ENCODE measurements at places on chromosomes 3 and 15. TPM values are rescaled to one million over a fixed set of nuclear protein-coding genes. Genes with fewer than 3 reads are reported as not detected.

GRCh38 chr3:12369029-12369428, 80.2 kb downstream of the PPARG start:
- no peak for DNase-seq

DNA sequence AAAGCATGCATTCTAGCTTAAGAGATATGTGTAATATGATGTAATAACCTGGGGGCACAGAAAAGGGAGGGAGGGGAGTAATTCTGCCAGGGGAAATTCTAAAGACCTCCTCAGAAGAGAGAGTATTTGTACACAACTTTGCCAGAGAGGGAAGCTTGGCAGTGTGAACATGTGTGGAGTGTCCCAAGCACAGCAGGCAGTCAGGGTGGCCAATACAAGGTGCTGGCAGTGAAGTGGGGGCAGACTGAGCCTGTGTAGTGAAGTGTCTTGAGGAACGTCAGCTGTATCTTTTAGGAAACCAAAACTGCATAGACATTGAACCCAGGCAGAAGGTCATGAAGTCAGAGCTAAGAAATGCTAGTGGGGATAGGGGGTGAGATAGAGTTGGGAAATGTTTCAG, 29.7 kb upstream of the TMEM42 start:
- DNase-seq, result no peak

DNA sequence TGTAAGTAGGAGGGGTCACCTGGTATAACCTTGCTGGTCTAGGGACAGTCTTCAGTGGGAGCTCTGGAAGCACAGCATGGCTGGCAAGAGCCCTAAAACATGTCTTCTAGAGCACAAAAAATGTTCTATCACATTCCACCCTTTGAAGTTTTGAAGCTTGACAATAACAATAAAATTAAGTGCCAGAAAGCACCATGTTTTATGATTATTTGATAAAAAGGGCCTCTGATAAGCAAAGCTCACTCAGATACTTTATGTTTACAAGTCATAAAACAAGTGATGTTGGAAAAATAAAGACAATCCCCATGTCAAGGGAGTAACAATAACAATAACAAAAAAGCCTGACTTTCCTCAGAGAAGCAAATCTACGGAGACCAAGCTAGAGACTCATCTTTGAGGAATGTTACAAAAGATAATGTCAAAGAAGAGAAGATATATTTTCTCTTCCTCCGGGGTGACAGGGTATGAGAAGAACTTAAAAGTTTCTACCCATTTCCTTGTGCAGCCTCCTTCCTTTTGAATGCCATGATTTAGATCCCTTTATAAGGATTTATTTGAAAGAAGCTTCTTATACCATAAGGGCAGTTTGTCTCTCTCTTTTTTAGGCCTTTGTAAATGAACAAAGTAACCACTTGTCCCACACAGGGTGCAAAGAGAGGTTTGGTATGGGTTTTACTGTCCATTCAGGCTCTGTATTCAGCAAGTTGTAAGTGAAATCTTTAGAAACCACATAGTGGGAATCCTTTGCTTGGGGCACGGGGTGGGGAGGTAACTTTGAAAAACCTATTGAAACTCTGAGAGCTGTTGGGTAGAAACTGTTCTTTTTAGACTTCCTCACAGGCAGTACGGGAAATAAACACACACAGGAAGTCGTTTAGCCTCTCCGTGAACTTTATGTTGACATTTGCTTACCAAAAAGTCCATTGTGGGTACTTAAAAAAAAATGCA, 109.6 kb upstream of the RBMS3 start:
- DNase-seq, result no peak

ANKRD63 gene
- total RNA-seq, result not detected

SH3GL3 gene
- total RNA-seq, result 3.4 TPM

GRCh38 chr3:75380276-75380771, 283.8 kb upstream of the FRG2C start:
- DNase-seq, result no peak

ADGRG7 gene
- total RNA-seq, result not detected

LRRC34 gene
- total RNA-seq, result 0.98 TPM

ROBO2 gene
- 27.1 TPM for total RNA-seq

GRCh38 chr15:25683415-25683814, 179.7 kb downstream of the ATP10A start:
- DNase-seq, result no peak

DNA sequence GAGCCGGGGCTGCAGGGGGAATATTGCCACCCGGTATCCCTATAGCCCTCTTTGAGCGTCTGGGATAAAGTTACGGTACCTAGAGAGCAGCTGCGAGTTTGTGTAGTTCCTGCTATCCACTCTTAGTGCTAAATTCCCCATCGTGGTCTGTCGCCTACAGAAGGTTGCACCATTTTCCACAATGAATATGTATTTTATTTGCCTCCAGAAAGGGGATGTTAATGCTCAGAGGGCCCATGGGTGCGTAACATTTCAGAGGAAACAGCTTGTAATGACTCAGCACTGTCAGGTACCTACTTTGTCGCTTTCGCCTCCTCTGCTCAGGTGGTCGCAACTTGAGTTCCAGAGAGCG, 1.1 kb downstream of the SLCO3A1 start:
- no peak for DNase-seq

GRCh38 chr3:56368846-56369245, 99.4 kb downstream of the ERC2 start:
- no peak for DNase-seq
